ENCODE measurements at places on chromosomes 2 and 18.

GRCh38 chr2:151337643-151338042 lies 19.7 kb upstream of the TNFAIP6 start:
- DNase-seq = no peak

GRCh38 chr2:175442441-175442840 lies 260.9 kb upstream of the ATP5MC3 start:
- DNase-seq = no peak

- no peak for DNase-seq
Measured at GRCh38 chr2:237737196-237737865, 61.2 kb upstream of the RBM44 start.

DNA sequence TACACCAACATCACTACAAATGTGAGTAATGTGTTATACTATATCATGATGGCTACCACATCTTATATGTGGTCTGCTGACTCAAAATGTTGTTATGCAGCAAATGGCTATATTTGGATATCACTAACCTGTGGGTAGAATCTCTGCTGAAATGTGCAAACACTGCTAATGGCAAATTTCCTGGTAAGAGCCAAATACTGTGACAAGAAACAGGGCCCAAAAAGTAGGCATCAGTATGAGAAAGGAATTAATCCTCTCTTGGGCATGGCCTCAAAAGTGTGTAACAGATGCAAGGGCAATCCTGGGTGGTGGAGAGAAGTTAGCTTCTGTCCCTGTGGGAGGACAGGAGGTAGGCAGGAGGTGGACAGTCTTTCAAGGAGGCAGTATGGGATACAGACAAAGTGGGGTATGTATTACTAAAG lies 13.3 kb downstream of the ATF2 start:
- no peak for DNase-seq

DNA sequence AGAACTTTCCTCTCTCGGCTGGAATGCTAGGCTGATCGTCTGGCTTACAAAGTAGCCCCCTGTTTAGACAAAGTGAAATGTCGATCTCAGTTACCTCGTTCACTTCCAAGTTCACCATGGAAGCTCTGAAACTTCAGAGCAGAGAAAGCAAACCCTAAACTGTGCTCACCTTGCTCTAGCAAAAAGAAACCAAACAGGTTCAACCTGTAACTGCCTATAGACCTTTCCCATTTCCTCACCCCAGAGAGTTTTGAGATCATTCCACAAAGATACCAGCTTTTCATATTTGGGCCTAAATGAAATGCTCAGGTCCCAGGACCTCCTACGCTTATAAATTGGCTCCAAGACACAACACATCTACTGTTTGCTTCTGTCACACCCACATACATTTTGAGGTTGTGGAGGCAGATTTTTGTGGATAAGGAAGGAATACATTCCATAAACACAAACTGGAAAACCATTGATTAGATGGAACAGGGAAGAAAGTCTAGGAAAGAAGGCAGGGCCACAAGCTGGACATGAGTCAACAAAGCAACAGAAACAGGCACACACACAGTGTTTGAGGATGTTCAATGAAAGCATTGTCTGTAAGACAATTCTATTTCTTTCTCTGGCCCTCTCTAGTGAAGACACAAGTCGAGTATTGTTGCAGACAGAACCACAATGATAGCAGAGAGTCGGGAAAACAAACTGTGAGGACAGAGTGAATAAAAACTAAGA lies 52.8 kb upstream of the TGIF1 start:
- no peak for DNase-seq

GRCh38 chr2:189406586-189407233 lies 34.6 kb upstream of the WDR75 start:
- DNase-seq = no peak

DNA sequence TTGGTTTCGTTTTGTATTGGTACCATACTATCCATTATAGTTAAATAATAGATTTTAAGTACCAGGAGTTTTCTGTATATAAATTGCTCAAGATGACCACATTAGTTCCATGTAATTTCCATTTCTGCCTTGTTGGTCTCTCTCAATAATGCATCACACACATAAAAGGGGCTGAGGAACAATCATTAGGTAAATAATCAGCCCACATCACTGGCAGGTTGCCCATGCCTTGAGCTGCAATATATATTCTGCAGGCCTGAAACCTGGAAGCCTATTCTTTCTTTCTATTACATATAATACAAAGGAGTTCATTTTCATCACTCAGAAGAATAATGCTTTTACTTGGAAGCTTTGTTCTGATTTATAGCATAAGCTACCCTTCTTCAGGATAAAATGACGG lies 616.1 kb upstream of the PKDCC start:
- DNase-seq = no peak

DNA sequence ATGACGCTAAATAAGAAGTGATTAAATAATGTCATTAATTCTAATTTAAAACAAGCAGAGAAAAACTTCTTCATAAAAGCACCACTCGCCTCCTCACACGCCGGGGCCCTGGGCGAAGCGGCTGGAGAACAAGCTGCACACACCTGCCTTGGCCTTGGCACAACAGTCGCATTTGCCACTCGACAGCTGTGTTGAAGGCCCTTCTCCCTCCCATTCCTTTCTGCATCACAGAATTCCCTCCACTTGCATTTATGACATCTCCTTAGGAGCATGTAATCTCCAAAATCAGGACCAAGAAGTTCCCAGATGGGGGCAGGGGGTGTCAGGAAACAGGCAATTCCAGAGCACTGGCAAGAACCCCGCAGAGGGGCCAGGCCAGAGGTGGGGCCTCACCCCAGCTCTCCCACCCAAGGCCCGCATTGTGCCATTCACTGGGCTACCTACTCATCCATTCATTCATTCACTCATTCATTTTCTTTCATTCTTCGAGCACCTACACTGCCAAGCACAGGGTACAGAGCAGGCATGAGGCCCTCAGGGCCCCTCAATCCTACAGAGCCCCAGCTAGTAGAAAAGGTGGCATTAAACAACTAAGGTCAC lies 6.4 kb downstream of the HDAC4 start:
- no peak for DNase-seq

- no peak for DNase-seq
Measured at GRCh38 chr2:38436227-38436664, 59.2 kb upstream of the ATL2 start.

GRCh38 chr2:64157792-64158191 lies 13.6 kb upstream of the PELI1 start:
- DNase-seq = no peak

- DNase-seq = no peak
Measured at GRCh38 chr2:105809097-105809473, 64.4 kb downstream of the NCK2 start.

DNA sequence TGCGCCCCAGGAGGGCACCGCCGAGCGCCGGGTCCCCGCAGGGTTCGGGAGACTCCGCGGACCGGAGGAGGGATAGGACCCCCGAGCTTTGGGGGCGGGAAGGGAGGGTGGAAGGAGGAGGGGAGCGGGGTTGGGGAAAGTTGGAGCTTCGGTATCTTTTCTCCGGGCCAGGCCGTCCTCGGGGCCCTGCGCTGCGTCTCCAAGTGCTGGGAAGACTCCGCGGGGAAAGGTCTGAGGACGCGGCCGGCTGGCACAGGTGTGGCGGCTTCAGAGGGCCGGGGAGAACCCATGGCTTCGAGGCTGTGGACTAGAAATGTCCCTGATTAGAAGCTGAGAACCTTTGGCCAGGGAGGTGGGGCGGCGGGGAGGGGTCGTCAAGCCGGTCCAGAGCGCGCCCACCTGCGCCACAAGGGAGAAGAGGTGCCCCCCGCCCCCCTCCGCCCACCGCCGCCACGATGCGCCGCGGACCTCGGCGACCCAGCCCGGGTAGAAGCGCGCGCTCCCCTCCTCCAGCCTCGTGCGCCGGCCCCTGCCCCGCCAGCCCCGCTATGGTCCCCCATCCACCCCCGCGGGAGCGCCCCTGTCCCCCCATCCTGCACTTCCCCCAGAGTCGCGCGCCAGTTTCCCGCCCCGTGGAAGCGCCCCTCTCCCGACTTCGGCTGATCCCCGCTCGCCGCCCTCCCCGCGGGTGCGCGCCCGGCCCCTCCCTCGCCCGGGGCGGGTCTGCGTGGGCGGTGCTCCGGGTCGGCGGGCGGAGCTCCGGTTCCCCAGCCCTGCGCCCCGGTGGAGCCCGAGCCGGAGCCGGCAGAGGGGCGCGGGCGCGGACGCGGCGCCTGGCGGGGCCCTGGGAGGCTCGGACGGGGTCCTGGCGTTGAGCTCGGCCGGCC lies at the start of gene SNTG2:
SNTG2 (plus strand) TSS at position 770 of the 887 bp plus-strand sequence. CDS start 148 bp downstream, outside the sequence.
- DNase-seq = peak; percentile 19

GRCh38 chr18:69495841-69496533 lies 95.3 kb downstream of the DOK6 start:
- DNase-seq = no peak

- DNase-seq = no peak
Measured at GRCh38 chr2:121085801-121086200, 199.2 kb downstream of the TFCP2L1 start.

- no peak for DNase-seq
Measured at GRCh38 chr18:24831081-24831480, 370.6 kb downstream of the HRH4 start.

DNA sequence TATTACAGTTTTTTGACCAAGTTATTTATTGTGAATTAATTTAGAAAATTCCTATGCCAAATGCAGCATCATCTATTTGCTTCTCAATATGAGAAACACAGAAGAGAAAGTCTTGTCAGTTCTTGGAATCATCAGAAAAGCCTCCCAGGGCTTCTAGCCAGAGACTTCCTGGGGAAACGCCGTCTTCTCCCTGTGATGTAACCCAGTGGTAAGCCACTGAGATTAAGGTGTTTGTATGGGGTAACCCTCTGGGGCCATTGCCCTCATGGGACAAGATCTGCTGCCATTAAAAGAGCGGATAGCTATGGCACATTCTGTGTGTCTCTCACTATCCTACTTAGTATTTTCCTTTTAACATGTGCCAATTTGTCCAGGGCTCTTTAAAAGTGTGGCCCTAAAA lies 28.0 kb downstream of the ANKRD29 start:
- no peak for DNase-seq

DNA sequence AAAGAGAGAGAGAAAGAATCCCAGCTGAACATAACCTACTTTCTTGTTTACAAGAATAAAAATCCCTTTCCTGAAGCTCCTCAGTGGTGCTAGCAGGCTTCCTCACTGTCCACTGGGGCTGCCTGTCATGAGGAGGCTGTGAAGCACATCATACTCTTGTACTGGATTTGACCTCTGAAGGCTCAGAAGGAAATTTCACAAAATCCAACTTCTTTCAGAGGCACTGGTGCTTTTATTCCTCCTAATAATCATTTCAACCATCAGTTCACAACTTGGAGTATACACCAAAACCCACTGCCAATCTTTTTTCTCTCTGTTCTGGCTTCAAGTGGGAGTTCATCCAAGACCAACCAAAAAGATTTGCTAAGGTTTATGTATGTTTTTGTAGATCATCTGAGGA lies 48.5 kb downstream of the TMX3 start:
- no peak for DNase-seq

All from stimulated activated CD8-positive, alpha-beta memory T cell treated with anti-CD3 and anti-CD28 coated beads, Interleukin-7, amount 100 ng/mL, for 1 hour (primary cell).